ENCODE measurements at places on chromosomes 16 and 17.

- peak; percentile 81 for DNase-seq
Measured at GRCh38 chr16:89505204-89506112, 2.7 kb upstream of the SPG7 start.

DNA sequence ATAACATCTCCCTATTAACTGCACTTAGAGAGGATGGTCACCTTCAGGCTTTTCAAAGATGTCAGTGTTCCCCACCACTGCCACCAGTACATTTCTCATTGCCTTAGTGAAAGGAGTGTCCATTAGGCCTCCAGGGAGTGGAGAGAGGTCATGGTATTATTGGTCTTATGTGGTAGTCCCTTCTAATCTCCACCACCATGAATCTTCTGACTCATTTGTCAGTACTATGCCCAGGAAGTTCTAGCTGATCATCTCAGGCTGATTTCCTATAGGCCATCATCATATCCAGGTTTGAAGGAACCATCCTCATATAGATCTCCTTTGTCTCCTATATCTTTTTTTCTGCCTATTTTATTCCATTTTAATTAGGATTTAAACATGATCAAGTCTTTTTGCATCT lies 221.5 kb downstream of the CYB561 start:
- no peak for DNase-seq

DNA sequence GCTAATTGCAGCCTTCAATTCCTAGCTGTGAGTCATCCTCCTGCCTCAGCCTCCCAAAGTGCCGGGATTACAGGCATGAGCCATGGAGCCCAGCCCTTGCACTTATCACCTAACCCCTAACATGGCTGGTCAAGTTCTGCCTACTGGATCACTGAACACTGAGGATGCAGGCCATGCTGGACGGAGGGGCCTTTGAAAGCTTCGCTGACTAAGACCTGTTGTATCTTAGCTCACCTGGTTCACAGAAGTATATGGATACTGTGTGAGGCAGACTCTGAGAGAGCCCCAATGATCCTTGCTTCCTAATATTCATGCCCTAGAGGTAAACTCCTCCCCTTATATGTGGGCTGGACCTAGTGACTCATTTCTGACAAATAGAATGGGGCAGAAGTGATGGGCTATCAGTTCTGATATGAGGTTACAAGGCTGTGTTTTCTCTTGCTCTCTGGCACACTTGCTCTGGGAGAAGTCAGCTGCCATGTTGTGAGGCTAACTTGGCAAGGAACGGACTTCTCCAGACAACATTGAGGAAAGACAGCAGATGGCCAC lies 11.7 kb upstream of the TMIGD1 start:
- no peak for DNase-seq

DNA sequence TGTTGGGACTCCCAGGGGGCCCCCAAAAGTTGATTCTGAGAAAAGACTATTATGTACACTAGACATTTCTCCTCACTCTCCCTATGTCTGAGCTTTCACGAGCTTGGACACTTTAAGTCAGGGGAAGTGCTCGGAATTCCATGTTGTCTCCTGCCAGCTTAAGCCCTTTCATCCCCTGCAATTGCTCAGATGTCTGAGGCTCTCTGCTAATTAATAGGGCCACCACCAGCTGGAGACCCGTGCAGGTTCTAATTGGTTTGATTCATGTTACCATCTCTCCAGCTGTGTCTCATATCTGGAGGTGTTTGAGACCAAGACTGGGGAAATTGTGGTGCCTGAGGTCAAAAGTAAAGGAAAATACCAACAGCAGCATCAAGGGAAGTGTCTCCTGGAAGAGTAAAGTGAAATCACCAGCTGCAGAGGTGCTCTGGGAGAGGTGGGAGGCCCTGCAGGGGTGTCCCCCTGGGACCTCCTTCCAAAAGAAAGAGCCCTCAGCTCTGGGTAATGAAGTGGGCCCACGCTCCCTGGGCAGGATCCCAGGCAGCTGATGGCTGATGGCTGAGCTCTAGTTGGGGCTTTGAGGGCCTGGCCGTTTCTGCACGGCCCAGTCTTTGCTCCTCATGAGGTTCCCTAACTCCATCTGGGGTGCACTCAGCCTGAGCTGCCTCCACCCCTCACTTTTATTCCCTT lies 5.8 kb upstream of the UTS2R start:
- no peak for DNase-seq

DNA sequence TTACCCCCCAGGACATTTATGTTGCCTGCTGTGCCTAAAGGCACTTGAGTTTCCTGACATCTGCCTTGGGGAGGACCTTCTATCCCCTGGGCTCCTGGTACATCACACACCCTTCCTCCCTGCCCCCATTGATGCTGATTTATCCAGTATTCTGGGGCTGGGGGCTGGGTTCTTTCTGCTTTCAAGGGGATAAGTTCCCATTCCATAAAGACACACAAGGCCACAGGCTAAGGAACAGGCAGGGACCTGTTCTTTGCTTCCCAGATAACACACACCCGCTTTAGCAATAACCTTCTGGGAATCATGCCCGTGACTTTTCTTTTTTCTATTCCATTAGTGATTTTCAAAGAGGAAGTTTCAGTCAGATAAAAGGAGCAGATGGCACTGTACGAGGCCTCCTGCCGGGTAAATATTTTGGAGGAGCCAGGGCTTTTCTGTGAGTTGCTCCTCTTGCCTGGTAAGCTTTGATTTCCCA lies 30.6 kb downstream of the CHD9 start:
- DNase-seq, result no peak

- no peak for DNase-seq
Measured at GRCh38 chr17:81342269-81343070, 47.4 kb upstream of the SLC38A10 start.

- DNase-seq, result no peak
Measured at GRCh38 chr17:40556198-40556661, 9.0 kb downstream of the CCR7 start.

GRCh38 chr17:5234645-5235576 lies at the start of gene SCIMP:
Gene SCIMP (minus strand): TSS chr17:5234860. CDS start chr17:5234755, 105 bp downstream.
- no peak for DNase-seq
